ENCODE measurements at places on chromosomes 6 and 20.

- DNase-seq, result no peak
These were observed 1265.4 kb upstream of the MAP3K7 start for GRCh38 chr6:91852252-91852651.

- no peak for DNase-seq
These were observed 908.0 kb downstream of the QKI start for GRCh38 chr6:164322533-164322932.

DNA sequence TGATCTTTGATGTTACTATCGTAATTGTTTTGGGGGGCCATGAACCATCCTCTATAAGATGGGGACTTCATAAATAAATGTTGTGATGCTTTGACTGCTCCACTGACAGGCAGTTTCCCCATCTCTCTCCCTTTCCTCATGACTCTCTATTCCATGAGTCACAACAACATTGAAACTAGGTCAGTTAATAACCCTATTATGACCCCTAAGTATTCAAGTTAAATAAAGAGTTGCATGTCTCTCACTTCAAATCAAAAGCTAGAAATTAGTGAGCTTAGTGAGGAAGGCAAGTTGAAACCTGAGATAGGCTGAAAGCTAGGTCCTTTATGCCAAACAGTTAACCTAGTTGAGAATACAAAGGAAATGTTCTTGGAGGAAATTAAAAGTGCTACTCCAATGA is 491.0 kb downstream of the HAO1 start:
- no peak for DNase-seq

DNA sequence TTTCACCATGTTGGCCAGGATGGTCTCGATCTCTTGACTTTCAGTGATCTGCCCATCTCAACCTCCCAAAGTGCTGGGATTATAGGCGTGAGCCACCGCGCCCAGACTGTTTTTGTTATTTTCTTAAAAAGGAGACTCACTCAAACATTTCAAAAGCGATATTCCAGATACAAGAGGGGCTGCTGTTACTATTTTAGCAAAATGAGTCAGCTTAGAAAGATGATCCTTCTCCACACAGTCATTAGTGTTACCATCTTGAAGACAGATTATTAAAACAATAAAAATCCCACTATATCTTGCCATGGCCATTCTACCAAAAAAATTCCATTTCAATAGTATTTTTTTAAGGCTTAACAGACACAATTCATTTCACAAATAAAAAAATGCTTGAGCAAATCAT is 102.8 kb downstream of the PREP start:
- no peak for DNase-seq

DNA sequence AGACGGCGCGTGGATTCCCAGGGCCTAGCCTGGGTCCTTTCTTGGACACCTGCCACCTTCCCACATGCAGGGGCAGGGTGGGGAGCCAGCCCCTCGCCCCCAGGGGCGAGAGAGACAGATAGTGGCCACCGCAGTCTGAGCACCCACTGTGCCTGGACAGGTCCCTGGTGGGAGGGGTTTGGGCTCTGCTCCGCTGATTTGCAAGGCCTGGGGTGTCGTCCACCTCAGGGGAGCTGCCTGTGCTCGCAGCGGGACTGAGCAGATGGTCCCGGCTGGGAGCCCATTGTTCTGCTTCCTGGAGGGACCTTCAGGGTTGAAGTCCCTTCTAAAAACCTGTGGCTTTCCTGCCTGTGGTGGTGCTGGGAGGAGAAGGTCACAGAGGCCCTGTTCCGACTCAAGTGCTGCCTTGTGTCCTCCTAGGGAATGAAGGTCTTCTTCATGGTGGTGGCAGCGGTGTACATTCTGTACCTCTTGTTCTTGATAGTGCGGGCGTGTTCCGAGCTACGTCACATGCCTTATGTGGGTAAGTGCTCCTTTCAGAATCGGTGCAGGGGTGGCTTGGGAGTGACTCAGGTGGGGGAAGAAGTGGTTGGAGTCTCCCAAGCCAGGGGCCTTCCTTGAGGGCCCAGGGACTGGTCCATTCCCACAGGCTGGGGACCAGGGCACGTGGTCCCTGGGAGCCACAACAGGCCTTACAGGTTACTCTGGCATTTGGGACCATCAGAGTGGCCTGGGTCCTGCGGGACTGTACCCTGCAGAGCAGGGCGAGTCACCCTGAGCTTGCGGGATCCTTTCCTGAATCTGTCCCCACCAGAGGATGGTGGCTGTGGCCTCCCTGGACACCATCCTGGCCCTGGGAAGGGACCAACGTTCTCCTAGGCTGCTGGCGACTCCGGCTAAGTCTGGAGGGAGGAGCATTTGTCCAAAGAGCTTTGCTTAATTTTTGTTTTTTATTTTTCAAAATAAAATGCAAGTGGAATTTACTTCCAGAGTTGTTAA is 19.6 kb downstream of the DYNLT1 start:
- DNase-seq, result no peak

- no peak for DNase-seq
These were observed 745.1 kb upstream of the MARCKS start for GRCh38 chr6:113112086-113112485.

- DNase-seq, result no peak
These were observed 515.6 kb downstream of the EYS start for GRCh38 chr6:65191471-65191870.

GRCh38 chr6:156167016-156167624 is 610.1 kb upstream of the ARID1B start:
- peak; percentile 33 for DNase-seq

- DNase-seq, result no peak
These were observed 43.5 kb downstream of the INSM1 start for GRCh38 chr20:20411402-20411801.

GRCh38 chr6:56714273-56714672 is 71.6 kb upstream of the DST start:
- peak; percentile 39 for DNase-seq

GRCh38 chr6:25277386-25277785 is 1.8 kb upstream of the CARMIL1 start:
- no peak for DNase-seq

DNA sequence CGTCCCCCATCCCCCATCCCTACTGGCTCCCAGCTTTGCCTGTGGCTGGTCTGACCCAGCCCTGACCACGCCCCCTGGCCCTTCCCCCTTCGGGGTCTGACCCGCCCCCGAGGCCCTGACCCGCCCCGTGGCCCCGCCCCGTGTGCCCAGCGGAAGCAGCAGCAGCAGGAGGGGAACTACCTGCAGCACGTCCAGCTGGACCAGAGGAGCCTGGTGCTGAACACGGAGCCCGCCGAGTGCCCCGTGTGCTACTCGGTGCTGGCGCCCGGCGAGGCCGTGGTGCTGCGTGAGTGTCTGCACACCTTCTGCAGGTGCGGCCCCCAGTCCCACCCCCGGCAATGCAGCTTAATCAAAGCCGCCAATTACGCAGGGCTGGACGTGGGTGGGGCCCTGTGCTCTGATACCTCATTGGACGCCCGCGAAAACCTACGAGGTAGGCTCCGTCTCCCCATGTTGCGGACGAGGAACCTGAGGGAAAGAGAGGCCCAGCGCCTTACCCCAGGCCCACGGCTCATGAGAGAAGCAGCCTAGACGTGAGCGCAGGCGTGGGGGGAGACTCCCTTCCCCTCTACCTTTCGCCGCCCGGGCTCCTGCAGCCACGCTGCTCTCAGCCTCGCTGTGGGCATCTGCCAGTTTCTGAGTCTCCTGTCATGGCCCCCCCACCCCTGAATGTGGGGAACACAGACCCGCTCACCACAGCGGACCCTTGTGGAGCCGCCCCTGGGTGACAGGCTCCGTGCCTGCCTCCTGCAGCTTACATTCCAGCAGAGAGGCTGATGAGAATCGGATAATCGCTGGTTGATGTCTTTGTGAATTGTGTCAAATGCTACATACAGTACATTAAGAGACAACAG is 12.8 kb downstream of the RBCK1 start:
- no peak for DNase-seq

DNA sequence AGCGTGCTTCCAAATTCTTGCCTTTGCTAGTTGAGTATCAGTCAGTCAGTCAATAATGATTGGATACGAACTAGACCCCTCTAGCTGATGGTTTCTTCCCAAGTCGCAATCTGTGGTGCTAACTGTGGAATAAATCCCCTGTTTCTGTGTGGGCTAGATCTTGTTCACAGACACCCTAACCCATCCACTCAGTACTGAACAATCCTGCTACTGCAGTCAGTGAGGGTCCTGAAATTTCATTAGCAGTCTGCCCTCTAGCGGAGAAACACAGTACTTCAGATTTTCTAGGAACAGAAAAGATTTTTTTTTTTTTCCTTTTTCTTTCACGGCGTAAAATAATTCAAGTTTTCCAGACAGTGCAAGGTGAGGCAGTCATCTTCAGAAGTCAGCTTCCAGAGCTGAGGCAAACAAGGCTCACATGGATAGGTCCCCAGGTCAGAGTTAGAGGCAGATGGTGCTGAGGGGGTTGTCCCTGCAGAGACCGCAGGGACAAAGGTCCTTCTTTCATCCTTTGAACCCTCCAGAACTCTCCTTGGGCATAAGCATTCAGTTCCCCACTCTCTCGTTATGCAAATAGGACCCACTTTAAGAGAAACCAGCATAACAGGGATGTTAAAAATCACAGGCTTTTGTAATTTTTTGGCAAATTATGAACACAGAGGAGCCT is 119.6 kb downstream of the SCML4 start:
- DNase-seq, result peak; percentile 23

GRCh38 chr6:74578339-74578738 is 627.5 kb downstream of the COL12A1 start:
- peak; percentile 28 for DNase-seq

GRCh38 chr6:15268137-15268908 is 22.5 kb downstream of the JARID2 start:
- no peak for DNase-seq

GRCh38 chr6:138004430-138005287 is 102.6 kb downstream of the PERP start:
- DNase-seq, result peak; percentile 14

- no peak for DNase-seq
These were observed 50.2 kb upstream of the ELOVL5 start for GRCh38 chr6:53399027-53399344.

GRCh38 chr6:108497883-108498282 is 62.8 kb upstream of the FOXO3 start:
- DNase-seq, result peak; percentile 37

DNA sequence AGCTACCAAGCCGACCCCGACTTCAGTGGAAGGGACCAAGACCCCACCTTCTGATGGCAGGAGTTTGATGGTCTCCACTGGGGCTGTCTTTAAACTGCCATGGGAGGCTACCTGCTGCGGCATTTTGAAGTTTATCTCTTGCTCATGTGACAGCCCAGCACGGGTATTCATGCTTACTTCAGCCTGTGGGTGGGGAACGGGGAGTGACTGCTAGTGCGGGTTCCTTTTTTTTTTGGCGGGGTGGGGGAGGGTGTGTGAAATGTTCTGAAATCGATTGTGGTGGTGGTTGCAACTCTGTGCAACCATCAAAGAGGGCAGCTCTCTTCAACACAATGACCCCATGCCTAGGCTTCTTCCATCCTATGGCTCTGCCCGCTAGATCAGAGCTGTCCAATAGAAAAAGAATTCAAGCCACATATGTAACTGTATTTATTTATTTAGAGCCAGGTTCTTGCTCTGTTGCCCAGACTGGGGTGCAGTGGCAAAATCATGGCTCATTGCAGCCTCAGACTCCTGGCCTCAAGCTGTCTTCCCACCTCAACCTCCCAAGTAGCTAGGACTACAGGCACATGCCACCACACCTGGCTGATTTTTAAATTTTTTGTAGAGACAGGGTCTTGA is 53.7 kb downstream of the PPP1R16B start:
- no peak for DNase-seq

DNA sequence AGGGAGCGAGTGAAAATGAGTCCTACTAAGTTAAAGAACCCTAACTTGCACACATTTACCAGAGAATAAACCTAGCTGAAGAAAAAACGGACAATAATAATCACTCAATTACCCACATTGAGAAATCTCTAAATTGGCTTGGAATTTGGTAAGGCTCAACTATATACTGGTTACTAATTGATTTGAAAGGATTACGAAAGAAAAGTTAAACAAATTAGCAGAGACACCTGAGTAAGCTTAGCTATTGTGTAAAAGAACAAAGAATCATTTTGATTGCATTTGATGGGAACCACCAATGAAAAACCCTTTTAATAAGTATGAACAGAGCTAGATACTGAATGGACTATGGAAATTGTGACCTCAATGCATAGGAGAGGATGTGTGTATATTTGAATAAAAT is 118.6 kb upstream of the ADGRF1 start:
- no peak for DNase-seq

DNA sequence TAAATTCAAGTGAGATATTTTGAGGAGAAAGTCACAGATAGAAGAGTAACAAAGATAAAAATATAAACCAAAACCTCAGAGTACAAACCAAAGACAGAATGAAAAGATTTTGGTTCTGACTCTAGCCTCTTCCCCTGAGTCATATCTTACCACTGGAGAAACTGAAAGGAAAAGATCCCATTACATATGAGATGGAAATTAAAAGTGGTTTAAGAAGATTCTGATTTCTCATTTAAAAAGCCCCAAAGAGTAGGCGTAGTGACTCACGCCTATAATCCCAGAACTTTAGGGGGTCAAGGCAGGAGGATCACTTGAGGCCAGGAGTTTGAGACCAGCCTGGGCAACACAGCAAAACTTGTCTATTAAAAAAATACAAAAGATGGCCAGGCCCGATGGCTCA is 30.6 kb downstream of the SPINT4 start:
- DNase-seq, result no peak

DNA sequence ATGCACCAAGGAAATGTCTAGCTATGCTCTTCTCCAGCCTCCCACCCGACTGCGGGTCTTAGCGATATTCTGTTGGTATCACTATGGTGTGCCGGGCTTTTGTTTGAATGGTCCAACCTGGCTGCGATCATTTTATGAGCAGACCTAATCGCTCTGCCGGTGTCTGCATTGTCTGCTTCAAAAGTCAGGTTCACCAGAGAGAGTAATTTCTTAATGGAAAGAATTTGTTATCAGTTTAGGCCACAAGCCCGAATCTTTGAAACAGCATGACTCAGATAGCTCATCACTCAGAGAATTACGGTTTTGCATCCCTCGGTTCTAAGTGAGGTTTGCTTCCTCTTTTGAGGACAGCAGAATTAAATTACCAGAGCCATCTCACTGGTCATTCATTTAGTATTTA is 521.0 kb upstream of the ARID1B start:
- no peak for DNase-seq

DNA sequence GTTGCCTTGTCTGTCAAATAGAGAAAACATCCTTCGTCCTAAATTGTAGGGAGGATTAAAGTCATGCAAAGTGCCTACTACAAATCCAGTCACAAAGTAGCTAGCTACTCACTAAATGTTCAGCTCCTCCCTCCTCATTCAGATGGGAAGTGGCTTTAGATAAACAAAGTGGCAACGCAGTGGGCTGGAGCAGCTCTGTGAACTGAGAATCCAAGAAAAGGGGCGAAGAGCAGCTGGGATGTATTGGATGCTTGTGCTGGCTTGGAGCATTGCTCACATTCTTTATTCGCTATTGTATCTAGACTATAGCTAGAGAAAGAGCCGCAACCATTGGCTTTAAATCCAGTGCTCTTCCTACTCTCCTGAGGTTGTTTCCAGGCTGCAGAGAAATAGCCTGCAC is 10.3 kb downstream of the MOG start:
- no peak for DNase-seq

Data from HFFc6 (cell line).